ENCODE measurements at places on chromosomes 4 and X.

GRCh38 chr4:35102066-35102465 lies 1142.2 kb downstream of the ARAP2 start:
- no peak for DNase-seq

- no peak for DNase-seq
Measured at GRCh38 chr4:48483777-48484493, 792 bp downstream of the SLC10A4 start.

- DNase-seq: no peak
Measured at GRCh38 chr4:56434599-56435139, 746 bp downstream of the PPAT start.

- DNase-seq: no peak
Measured at GRCh38 chrX:13365161-13365560, 45.3 kb upstream of the ATXN3L start.

DNA sequence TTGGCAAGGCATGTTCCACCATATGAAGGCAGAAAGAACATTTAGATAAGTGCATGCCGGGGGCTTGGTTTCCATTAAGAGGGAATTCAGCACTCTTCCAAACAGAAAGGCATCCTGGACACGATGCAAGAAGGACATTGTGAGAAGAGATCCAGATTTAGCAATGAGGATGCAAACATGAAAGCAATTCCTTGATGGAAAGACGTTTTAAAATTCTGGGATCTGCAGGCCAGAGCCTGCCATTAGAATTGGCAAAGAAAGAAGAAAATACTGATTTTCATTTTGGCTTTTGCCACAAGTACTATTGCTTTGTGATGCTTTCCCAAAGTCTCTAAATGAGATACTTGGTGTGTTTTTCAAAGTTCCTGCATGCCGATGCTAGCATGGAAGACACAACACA lies 367.6 kb downstream of the PPP3CA start:
- DNase-seq: no peak

DNA sequence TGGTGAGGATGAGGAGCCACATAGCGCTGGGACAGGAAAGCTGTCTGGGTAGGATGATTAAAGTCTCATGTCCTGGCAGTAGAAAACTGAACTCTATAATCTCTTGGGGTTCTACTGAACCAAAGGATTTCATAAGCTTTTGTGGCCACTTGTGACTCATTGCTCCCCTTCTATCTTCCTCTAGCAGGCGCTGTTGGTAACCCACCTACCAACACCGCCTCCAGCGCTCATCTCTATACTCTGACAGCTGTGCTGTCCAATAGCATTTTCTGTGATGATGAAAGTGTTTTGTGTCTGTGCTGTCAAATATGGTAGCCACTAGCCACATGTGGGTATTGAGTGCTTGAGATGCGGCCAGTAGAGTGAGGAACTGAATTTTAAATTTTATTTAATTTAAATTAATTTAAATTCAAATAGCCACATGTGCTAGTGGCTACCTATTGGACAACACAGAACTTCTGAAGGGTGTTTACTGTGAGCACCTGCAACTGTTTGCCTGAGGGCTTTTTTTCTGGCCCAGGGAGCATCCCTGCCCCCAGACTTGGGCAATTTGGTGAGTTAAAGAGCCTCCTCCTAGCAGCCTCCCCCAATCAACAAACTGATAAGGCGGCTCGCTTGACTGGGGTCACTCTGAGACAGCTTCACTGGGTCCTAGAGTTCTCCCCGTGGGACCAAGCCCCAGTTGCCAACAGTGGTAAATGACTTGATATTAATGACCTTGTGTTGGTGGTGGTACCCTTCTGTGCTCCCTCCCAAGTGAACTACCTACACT lies 169.2 kb upstream of the ATP6AP2 start:
- no peak for DNase-seq

DNA sequence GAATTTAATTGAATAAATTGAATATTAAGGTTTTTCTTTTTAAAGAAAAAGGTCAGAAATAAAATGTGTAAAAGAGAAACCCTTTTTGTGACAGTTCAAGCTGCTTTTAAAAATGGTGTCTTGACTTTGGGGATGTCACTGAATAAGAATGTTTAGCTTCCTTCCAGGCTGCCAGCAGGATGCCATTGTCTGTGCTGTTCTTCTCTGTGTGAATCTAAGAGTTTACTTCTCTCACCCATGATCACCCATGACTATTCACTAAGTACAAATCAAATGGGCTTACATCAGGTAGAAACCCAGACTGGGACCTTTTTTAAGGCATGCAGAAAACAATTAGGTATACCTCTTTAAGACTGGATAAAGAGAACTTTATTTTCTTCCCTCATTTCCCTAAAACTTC lies 115.3 kb downstream of the DACH2 start:
- DNase-seq: no peak

GRCh38 chrX:104618106-104618895 lies 52.3 kb downstream of the IL1RAPL2 start:
- no peak for DNase-seq

DNA sequence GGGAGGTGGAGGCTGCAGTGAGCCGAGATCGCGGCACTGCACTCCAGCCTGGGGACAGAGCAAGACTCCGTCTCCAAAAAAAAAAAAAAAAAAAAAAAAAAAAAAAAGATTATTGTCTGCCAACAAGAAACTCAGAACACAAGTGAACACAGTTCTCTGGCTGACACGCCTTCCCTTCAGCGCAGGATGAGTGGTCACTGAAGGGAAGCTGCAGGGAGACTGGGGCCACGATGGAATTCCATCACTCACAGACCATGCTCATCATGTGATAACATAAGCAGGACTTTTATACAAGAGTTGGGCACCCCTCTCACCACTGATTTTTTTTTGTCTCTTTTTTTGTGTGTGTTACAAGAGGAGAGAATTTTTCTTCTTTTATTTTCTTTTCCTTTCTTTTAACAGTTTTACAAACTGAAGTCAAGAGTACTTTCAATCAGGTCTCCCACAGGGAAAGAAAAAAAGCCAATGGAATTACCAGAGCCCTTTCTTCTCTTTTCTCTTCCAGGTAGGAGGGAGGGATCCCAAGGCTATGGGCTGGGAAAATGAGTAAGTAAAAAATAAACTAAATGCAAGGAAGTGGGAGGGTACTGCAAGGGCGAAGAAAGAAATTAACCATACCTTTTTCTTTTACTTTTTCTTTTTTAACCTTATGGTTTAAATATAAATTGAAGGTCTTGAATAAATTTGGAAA lies 435.6 kb downstream of the GPM6A start:
- no peak for DNase-seq

DNA sequence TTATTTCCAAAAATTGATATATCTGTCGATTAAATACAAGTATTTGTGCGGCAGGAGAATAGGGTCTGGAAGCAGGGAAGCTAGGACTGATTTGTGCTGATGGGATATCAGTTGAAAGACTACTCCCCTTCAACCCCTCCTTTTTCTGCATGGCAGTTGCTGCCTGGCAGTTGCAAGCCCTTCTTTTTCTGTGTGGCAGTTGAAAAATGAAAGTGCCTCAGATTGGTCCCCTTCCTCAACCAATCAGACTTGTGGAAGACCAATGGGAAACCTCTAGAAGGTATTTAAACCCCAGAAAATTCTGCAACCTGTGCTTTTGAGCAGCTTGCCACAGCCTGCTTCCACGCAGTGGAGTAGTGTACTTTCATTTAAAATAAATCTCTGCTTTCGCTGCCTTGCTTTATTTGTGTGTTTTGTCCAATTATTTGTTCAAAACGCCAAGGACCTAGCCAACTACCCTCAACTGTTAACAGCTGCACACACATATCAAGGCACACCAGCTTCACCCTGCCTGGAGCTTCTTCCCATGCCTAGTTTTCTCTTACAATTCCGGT lies 1.5 kb upstream of the TMA16 start:
- no peak for DNase-seq

DNA sequence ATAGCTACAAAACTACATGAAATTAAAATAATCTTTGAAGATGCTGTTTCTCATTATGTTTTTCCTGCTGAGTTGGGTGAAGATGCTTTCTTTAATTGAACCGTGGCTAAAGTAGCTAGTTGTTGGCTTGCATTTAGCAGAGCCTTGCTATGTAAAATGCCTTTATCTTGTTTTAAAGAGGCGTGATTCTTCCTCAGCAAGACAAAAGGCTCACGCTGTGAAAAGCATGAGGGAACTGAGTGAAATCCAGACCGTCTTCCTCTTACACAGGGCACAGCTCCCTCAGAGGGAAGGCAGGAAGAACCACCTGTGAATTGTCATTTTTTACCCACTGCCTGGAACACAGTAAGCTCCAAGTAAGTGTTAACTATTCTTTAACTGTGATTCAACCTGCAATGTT lies 39.0 kb upstream of the ZNF518B start:
- DNase-seq: no peak

- no peak for DNase-seq
Measured at GRCh38 chr4:113684534-113685091, 76.9 kb downstream of the CAMK2D start.

DNA sequence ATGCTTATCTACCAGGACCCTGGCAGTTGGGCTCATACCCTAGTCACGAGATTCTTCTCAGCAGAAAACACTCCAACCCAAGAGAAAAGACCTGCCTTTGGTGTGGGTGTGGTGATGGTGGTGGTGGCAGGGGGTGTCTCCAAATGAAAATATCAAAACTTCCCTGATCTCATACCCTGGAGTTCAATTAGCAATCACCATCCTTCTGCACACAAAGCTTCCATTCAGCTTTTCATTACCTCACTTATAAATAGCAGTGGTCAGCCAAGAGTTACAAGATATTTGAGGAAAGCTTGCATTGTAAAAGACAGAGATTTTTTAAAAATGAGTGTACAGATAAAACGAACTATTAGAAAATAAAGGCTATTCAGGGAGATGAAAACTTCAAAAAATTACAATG lies 580.8 kb upstream of the MAGEB2 start:
- DNase-seq: no peak

All from stimulated activated CD8-positive, alpha-beta memory T cell treated with anti-CD3 and anti-CD28 coated beads, Interleukin-4, amount 100 ng/mL, for 4 hours (primary cell).